ENCODE measurements at places on chromosomes 2 and 18.

DNA sequence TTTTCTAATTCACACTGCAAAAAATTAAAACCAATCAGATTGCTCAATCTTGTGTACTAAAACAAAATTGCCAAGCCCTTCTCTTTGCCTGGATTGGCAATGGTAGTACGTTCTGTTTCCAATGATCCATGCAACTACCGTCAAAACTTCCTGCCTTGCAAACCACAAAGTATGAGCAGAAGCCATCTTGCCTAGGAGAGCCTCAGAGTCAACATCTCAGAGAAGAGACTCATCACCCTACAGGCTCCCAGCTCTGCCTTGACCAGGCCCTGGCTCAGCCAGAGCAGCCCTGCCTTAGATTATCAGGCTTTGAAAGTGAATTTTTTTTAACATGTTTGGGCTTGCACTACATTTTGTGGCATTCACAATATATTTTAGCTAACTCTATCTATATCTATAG is 574.1 kb downstream of the SATB2 start:
- DNase-seq: no peak

DNA sequence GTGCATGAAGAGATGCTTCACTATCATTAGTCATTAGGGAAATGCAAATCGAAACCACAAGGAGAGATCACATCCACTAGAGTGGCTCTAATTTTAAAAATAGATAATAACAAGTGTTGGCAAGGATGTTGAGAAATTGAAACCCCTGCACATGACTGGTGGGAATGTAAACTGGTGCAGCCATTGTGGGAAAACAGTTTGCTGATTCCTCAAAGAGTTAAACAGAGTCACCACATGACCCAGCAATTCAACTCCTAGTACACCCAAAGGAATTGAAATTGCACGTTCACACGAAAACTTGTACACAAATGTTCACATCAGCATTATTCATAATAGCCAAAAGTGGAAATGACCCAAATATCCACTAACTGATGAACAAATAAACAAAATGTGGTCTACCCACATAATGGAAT is 179.5 kb downstream of the BCL2 start:
- no peak for DNase-seq

- no peak for DNase-seq
Measured at GRCh38 chr2:877747-878146, 72.9 kb upstream of the SNTG2 start.

- DNase-seq: no peak
Measured at GRCh38 chr18:24400587-24400986, 3.0 kb upstream of the OSBPL1A start.

GRCh38 chr2:10733566-10733925 is 12.1 kb downstream of the ATP6V1C2 start:
- no peak for DNase-seq

GRCh38 chr2:109284826-109285225 is 155.8 kb downstream of the SH3RF3 start:
- peak; percentile 51 for DNase-seq

- no peak for DNase-seq
Measured at GRCh38 chr2:120450196-120450820, 104.4 kb downstream of the INHBB start.

DNA sequence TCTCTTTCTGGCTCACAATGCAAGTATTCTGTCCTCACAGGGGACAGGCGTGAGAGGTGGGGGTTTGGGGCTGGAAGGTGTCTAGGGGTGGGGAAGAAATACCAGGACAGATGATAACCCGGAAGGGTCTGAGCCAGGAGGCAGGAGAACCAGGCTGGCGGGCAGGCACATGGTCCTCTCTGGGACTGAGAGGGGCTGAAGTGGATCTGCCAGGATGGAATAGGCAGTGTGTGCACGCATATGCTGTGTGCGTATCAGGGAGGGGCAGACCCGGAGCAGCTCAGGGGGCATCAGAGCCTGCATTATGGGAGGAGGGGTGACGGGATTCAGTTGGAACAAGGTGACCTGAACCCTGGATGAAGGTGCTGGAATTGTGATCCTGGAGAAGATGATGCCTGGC is 157.3 kb downstream of the DYSF start:
- no peak for DNase-seq

DNA sequence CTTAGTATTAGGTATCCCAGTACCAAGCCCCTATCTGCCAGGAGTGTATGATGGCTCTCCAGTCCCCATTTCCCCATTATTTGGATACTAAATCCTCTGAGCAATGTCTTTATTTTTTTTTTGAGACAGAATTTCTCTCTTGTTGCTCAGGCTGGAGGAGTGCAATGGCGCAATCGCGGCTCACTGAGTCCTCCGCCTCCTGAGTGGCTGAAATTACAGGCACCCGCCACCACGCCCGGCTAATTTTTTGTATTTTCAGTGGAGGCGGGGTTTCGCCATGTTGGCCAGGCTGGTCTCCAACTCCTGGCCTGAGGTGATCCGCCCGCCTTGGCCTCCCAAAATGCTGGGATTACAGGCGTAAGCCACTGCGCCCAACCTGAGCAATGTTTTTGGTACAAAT is 3.6 kb upstream of the PHLPP1 start:
- DNase-seq: no peak

- DNase-seq: peak; percentile 4
Measured at GRCh38 chr2:66665124-66665984, 230.4 kb downstream of the MEIS1 start.

DNA sequence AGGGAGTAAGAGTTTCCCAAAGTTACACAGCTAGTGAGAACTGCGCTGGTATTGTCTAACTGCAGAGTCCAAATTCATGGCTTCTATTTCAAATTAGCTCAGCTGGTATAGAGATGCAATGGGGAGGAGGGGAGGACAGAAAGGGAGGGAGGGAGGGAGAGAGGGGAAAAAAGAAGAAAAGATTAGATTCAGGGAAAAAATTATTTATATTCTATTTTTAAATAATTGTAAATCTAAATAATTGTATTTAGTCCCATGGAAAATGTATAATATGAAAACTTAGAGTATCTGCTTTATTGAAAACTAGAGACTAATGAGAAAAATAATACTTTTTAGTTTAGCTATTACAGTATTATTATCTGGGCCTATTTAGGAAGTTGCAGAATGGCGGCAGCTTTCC is 37.3 kb upstream of the VIT start:
- no peak for DNase-seq

DNA sequence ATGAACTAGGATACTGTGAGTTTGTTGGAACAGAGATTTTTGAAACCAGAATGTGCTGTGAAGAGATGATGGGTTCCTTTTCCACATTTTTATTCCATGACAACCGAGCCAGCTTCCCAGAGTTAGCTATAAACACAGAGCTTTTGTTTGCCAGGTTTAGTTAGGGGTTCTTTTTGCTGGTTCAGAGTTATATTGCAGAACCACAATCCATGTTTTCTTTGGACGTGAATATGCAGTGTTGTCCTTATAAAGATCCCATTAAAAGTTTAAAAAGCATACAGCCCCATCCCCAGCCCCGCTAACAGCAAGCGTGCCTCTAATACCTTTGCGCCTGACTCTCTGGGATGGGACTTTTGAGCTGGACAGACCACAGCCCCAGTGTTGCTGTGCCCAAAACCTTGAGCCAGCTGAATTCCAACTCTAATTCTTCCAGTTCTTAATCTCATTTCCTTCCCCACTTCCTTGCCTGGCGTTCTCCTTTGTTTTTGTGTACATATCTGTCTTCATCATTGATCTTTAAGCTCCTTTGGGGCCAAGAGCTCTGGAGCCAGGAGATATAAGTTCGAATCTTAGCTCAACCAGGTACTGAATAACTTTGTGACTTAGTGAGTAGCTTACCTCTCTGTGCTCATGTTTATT is 72.3 kb downstream of the SPATS2L start:
- no peak for DNase-seq

- DNase-seq: peak; percentile 59
Measured at GRCh38 chr2:171824086-171824485, 70.0 kb downstream of the SLC25A12 start.

DNA sequence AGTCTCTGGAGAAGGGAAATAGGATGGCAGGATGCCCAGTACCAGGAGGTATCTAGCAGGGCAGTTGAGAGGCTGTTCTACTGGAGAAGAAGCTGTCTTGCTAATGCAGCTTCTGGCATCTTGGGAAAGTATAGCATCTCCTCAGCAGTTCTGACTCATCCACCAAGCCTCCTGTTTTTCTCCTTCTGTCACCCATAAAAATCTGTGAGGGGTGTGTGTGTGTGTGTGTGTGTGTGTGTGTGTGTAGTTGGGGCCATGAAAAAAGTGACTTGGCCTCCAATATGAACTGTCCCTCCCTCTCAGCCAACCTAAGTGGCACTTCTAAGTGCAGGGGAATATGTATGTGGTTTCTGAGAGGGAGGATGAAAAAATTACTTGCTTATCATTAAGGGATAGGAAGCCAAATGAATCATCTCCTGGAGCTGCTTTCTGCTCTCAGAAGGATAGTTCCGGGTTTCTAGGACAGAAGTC is 83.9 kb downstream of the CBLN2 start:
- DNase-seq: peak; percentile 44

DNA sequence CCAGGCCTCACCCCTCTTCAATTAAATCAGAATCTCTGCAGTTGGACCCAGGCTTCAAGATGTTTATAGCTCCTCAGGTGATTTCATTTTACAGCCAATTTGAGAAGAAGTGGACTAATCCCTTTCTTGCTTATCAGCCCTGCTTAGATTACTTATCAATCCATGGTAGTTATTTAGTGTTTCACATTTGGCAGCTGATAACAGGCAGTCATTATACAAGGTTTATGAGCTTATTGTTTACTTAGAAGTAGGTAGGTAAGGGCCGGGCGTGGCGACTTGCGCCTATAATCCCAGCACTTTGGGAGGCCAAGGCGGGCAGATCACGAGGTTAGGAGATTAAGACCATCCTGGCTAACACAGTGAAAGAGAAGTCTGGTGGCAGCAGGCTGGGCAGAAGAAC is 237.5 kb downstream of the CTNNA2 start:
- DNase-seq: no peak

- no peak for DNase-seq
Measured at GRCh38 chr2:30683236-30683956, 123.8 kb downstream of the CAPN13 start.

DNA sequence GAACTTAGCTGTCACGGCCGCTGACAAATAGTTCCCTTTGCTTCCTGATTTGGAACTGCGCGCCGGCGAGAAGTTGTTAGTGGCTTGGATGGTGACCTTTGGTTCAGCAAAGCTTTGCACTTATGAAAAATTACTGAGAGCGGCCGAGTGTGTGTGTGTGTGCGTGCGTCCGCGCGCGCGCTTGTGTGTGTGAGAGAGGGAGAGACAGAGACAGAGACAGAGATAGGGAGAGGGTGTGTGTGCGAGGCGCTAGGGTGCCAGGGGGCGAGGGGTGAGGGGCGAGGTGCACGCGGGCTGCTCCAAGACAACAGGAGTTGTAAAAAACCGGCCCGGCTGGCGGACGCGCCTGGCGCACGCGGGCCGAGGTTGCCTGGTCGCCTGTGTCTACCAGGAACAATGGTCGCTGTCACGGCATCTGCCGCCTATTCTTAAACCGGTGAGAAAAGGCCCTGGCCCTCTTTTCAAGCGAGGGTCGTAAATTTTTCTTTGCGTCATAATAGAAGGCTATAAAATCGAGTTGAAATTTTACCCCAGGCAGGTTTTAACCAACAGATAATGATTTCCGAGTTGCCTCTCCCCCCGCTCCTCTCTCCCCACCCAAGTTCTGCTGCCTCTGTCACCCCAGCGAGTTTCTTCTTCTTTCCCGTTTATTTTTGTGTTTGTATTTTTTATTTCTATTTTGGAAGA is 535 bp downstream of the HOXD3 start:
- no peak for DNase-seq

GRCh38 chr18:76345901-76346300 is 149.1 kb downstream of the ZNF516 start:
- no peak for DNase-seq

GRCh38 chr2:115610888-115611287 is 1168.4 kb downstream of the DPP10 start:
- DNase-seq: no peak

DNA sequence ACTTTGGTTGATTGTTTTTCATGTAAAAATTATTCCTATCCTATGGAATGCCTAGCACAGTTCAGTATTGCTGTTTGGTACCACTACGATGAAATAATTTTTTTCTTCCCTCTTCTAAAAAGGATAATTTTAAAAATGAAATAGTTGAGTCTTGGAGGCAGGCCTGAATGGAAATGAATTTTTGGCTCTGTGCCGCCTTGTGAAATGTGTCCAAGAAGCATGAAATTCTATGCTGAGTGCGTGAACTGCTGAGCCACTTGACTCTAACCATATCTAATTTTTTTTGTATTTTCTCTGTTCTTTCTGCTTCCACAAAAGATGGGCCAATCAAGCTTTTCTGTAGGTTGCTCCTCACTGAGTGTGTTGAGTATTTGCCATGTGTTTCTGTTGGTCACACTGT is 95.0 kb downstream of the PRPF40A start:
- DNase-seq: no peak

GRCh38 chr2:112623913-112624777 is 21.6 kb upstream of the SLC20A1 start:
- peak; percentile 97 for DNase-seq

GRCh38 chr2:181742922-181743722 is 62.8 kb upstream of the NEUROD1 start:
- peak; percentile 69 for DNase-seq

DNA sequence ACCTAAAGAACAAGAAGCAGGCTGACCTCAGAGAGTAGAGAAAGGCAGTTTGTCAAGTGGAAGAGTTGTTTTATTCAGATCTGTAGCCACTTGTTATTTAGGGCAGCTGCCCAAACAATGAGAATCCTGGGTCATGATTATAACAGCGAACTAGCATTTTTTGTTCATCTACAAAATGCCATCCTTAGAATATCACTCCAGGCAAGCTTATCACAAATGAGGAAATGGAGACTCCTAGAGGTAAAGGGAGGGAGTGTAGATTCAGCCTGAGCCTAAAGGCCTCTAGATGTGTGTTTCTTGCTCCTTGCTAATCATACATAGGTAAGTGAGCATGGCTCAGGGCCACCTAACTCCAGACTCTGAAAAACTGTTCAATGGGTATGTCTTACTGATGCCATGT is 126.1 kb downstream of the HNMT start:
- DNase-seq: peak; percentile 71

GRCh38 chr2:207734636-207735512 is 23.4 kb downstream of the CCNYL1 start:
- no peak for DNase-seq

DNA sequence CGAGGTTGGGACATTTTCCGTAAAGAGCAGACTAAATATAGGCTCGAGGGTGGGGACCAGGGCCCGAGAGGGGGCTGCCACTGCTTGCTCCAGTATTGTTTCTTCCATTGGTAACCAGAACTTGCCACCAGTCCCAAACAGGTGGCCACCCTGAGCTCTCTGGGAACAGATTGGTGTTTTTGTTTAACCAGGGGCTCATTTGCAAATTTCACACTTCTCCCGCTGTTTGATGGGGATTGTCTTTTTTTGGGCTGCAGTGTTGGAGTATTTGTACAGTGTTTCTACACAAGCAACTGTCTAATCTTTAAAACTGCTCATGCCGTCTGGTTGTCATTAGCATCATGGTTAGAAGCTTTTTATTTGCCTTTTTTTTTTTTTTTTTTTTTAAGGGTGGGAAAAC is 8.5 kb downstream of the AGAP1 start:
- no peak for DNase-seq

DNA sequence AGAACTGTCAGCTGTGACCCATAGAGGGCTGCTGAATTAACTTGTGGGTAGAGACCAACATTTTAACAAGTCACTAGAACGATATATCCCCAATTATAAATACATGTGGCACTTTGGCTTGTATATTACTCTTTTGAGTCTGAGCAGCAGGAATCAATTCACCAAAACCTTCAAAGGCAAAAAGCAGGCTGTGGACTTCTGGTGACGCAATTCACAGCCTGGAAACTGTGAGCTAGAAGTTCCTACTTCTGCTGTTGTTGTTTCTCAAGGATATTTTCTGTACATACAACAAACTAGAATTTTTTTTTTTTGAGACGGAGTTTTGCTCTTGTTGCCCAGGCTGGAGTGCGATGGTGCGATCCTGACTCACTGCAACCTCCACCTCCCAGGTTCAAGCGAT is 37.3 kb downstream of the PTCD3 start:
- DNase-seq: no peak
